Small intestine (tissue), 16 donors: ENCODE measurements at places on chromosomes 6 and 20.

GRCh38 chr6:3531481-3531880 lies 74.6 kb upstream of the SLC22A23 start:
- no peak for DNase-seq

DNA sequence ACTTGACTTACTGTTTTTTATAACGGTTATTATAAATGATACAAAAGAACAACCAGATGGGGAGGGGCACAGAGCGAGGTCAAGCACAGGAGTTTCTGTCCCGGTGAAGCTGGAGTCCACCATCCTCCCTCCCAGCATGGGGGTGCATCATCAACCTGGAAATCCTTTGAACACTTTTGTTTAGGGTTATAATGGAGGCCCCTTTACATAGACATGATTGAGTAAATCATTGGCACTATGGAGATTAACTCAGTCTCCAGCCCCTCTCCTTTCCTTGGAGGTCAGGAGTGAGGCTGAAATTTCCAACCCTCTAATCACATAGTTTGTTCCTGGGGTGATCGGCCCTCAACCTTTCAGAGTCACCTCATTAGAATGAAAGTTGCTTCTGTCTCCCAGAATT lies 71.8 kb upstream of the ANKEF1 start:
- no peak for DNase-seq

DNA sequence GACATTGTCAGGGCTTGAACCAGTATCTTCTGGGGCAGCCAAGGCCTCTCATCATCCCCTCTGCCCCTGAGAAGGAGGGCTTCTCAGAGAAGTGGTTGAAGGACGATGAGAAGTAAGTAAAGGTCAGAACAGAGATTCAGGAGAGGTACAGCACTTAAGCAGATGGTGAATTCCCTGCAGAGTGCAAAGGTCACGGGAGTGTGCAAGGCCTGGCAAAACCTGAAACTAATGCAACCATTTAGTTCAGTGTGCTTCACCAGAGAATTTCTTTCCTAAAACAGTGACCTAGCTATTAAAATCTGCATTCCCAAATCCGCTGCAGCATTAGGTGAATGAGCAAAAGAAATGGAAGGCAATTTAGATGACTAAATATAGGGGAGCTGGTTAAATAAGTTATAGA lies 58.4 kb downstream of the TRERF1 start:
- peak; percentile 64 for DNase-seq

DNA sequence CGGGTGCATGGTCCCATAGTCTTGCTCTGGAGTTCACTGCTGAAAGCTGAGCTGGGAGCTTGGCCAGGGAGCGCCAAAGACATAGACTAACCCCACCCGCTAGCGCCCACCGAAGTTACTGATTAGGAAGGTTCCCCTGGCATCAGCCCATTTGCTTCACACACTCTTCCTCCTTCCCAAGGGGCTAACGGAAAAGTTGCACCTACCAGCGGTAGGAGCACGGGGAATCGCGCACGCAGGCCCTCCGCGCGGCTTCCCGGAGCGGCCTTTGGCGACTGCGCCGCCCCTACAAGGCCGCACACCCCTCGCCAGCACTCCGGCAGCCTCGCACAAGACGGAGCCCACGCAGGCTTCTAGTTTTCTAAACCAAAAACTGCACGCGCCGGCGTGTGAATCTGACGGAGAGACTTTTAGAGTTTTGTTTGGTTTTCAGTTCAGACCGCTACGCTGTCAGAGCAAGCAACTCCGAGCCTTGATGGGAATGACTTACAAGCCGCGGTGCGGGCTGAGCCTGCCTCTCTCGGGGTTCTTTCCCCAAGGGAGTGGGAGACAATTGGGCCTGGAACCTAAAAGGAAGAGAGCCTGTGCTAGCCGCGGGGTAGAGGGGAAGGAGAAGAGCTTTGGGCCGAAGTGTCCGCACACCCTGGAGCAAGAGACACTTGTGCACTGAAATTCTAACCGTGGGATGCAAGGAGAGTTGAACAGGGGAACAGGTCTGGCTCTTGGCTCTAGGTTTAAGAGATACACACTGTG lies 891 bp upstream of the POU3F2 start:
- no peak for DNase-seq

DNA sequence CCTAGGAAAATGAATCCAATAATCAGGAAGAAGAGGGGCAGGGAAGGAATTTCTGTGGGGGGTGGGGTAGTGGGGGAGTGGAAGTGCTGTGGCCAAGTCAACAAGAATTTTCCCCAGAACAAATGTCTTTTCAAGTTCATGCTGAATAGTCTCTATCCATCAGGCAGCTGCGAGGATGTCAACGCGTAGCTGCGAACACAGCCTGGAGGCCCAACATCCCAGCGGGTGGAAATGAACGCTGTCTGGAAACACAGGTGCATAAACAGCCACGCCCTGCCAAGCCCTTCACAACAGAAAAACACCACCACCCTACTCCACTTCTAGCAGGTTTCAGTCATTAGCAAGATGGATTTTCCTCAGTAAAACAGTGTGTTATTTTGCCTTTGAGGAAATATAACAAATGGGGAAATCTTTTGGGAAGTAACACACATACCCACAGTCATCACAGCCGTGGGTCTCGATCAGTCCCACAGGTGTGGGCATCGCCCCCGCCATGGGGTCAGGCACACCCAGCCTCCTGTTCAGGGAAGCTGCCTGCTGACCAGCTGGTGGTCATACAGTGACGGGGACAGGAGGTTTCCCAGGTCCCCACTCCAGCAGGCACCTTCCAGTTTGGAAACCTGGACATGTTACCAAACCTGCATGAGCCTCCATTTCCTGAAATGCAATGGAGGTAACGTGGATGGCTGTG lies 112.1 kb upstream of the THBS2 start:
- DNase-seq = no peak

DNA sequence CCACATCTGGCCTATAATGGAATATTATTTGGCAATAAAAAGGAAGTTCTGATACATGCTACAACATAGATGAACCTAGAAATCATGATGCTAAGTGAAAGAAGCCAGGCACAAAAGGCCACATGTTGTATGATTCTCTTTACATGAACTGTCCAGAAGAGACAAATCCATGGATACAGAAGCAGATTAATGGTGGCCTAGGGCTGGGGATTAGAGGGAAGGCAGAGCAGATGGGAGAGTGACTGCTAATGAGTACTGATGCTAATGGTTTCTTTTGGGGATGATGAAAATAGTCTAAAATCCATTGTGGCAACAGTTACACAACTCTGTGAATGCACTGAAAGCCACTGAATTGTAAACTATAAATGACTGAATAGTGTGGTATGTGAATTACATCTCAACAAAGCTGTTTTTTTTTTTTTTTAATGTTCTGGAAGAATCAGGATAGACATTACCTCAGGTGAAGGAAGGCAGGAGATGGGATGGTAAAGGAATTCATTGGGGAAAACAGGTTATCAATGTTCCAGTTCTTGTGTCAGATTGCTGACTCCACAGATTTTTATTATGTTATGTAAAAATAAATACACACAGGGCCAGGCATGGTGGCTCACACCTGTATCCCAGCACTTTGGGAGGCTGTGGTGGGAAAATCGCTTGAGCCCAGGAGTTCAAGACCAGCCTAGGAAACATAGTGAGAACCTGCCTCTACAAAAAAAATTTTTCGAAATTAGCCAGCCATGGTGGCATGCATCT lies 8.9 kb upstream of the SOX12 start:
- DNase-seq = no peak

DNA sequence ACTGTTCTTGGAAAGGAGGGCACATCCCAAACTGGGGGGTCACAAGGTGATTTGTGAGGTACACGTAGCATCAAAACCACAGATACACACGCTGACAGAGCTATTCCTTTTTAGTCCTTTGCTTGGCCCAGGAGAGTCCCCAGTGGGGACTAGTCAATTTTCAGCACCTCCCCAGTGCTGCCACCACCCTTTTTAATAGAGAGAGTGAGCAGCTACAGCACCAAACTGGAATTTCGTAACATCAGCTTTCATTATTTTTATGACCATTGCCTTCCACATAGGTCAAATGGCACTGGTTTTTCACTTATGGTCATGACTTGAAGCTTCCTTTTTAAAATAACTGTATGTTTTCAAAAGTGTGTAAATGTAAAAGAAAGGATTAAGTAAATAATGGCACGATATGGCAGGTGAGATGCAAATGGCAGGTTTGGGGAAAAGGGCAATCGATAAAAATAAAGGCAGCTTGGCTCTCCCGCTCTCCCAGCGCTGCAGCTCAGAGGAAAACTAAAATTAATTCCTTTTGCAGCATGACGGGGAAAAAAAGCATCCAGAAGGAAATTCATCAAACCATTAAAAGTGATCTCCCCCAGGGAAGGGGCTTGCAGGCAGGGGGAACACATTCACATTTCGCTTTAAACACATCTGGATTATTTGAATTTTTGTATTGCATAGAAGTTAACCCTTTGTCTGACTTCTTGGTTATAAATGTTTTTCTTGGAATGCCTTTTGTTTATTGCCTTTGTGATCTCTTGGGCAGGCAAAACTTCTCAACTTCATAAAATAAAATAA lies 95.2 kb downstream of the ANKRD60 start:
- DNase-seq = no peak
